ENCODE measurements at places on chromosomes 4 and X.
A peak's percentile ranks its signal among the peaks of the same experiment; 100 is the strongest.

- peak; percentile 10 for DNase-seq
Observed at GRCh38 chr4:155900381-155900780, 3.1 kb upstream of the TDO2 start.

DNA sequence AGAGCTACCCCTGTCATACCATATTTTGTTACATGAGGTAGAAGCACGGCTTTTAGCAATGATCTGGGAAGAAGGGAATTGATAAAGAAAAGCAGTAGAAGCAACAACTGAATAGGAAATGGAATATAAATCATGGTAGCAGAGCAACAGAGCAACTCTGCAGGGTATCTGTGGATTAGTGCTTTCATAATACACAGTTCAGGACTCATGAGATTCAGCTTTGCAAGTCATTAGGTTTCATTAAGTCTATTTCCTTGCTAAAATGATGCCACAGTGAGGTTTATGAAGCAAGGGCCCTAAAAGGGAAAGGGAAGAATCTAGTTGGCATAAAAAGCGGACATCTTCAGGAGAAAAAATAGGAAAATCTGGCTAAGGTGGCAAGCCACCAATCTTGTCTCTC, 45.6 kb upstream of the GRPR start:
- no peak for DNase-seq

GRCh38 chr4:73028621-73029020, 40.9 kb downstream of the COX18 start:
- DNase-seq, result no peak

DNA sequence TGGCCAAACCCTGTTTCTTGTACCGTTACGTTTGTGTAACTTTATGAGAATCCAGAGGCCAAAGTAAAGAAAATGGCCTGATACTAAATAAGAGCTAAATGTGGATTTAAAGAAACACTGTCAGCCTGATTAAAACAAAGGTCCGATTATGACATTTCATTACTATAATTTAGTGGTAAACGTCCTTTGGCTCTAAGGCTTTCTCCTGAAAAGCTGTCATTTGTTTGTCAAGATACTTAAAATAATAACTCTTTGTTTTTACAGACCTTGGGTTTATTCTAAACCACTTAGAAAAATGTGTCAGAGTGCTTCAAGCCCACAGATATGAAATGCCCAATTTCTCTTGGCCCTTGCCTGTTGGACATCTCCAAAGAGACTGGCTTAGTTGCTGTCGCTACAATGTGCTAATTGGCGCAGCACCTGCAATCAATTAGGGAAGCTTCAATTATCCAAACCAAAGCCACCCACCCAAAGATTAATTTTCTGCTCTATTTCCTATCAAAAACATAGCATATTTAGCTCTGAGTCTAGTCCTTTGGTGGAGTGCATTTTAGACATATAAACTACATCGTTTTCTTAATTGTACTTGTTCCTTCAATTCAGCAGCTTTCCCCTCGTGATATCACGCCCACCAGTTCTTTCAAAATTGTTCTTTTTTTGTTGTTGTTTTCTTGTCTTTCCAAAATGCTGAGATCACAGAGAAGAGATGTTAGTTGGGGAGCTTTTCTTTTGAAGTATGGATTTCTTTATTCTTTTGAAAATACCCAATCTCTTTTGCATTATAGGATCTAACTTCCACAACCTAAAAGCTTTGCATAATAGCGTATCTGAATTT, 13.6 kb downstream of the SMIM20 start:
- no peak for DNase-seq

DNA sequence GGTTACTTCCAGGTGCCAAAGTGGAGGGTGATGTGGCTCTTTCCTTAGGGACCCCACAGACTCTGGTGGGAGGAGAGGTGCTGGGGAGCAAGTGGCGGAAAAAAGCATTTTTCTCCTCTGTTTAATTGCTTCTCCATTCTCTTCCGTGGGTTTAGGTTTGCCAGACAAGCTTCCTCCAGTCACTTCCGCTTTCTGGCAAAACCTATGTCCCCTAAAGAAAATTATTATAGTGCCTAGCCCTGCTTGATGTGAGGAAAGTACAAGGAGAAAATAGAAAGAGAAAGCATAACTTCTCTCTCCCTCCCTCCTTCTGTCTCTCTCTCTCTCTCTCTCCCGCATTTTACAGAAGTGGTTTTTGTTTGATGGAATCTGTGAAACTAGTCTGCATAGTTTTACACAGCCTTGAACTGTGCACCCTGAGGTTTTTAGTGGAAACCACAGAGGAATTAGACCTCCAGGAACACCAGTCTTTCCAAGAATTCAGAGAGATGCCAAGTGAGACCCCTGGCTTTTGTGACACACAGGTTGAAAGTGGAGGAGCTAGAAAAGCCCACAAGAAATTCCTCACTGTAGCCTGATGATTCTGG, 231.1 kb upstream of the ANXA3 start:
- no peak for DNase-seq

DNA sequence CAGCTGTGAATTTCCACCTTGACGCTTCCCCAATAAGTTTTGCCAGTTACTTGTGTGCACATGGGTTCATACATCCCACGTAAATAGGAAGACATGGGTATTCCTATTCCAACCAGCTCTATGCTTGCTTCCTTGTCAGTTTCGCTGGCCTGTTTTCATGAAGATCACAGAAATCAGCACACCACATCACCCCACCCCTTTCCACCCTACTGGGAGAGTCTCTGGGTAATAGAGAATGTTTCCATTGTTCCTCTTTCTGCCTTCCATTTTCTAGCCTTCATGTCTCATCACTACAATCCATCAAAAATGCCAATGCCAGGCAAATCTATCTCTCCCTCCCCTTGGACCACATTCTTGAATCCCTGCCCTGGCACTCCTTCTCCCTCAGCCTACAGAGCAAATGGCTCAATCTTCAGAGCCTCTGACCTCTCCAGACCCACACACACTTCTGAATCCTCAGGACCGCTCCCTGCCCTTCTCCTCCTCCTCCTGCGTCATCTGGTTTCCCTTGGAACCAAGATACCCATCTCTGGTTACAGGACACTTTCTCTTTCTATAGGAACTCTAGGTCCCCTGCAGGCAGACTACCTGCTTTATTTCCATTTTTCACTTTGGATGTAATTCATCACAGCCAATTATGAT, 323.3 kb downstream of the DHX15 start:
- no peak for DNase-seq

DNA sequence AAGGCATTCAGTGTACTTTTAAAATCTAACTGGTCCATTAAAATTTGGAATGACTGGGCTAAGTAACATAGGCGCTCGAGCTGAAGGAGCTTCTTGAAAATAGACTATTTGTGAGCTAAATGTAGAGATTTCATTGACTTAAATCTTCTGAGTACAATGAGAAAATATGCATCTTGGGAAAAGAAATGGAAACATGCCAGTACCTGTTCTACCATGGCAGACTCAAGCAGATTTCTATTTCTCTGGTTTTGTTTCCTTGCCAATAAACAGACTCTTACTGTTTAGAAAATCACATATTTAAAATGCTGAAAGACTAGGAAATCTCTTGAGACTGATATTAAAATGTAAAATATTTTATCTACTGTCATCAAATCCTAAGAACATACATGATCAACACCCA, 678.1 kb downstream of the FAT4 start:
- DNase-seq, result no peak

DNA sequence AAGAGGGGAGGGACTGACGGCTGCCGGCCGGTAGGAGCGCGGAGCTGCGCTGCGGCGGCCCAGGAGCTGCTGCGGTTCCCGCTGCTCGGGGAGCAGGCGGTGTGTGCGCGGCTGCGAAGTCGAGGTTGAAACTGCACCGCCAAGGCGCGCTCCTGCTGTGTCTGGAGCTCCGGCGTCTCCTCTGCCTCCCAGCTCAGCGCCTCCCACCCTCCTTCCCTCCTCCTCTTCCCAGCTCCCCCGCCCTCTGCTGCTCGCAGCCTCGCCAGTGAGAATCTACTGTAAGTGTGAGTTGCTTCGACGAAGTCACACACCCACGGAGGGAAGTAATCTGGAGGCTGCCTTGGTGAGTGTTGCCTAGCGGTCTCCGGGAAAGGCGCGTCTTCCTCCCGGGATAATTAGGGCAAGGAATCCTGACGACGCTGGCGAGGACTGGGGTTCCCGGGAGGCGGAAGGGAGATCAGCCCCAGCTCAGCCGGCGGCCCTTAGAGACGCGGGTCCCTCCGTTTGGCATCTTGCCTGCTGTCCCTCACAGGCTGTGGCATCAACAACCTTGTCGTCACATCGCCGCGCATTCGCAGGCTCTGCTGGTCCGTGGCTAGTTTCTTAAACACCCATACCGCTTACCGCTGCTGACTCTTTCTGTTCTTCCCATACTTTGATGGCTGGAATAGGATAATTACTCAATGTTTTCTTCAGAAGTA, at the start of gene EPHA5:
Gene EPHA5, minus strand, starts transcription at position 159 of the 701 bp plus-strand sequence. CDS start 747 bp downstream, outside the sequence.
- DNase-seq, result peak; percentile 62

DNA sequence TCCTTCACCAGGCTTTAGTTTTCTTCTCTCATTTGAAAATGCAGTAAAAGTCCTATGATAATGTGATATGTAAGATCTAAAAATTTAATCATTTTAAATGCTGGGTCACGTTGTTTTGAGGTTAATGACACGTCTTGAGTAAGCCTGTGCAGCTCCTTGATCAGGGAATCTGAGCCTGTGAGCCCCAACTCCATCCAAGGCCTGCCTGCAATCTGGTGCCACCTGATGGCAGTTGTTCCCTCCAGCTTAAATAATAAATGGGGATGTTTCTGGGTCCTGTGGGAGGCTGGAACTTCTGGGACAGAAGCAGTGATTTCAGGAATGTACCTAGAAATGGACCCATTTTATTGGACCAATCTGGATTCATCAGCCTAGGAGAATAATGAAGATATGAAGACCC, 455.4 kb upstream of the ADGRL3 start:
- DNase-seq, result no peak

DNA sequence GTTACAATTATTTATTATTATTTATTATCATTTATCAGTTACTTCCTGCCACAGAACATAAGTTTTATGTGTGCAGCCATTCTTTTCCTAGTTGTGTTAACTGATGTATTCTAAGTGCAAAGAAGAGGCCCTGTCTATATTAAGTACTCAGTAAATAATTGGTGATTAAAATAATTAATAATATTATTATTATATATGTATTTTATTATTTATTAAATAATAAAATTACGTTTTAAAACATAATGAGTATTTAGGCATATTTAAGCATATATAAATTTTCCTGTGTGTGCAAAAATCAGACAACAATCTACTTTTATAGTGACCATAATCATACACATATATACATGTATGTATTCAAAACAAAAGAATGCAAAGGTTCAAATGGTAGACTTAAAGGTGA, 1871.6 kb upstream of the IGFBP7 start:
- DNase-seq, result no peak

GRCh38 chrX:38293741-38294140, 33.6 kb downstream of the RPGR start:
- no peak for DNase-seq

GRCh38 chr4:176742211-176742610, 50.5 kb downstream of the VEGFC start:
- no peak for DNase-seq

GRCh38 chrX:71225009-71225408, 2.0 kb downstream of the GJB1 start:
- DNase-seq, result no peak

DNA sequence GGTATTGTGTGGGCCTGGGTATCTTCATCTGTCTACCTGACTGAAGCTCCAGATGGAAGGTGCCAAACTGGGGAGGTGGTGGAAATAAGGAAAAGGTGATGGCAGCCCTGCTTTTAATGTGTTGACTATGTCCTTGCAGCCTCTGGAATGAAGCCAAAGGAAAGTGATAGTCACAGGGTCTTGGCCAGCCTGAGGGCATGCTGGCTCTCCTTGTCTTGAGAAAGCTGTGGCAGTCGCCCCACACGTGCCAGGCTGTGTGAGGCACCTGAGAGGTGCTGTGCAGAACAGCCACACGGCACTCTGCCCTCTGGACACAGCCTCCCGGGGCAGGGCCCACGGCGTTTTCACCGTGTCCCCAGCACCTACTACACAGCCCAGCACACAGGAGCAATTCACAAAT, 77.6 kb downstream of the NAT8L start:
- DNase-seq, result no peak

- DNase-seq, result no peak
Observed at GRCh38 chrX:147917700-147918695, 6.3 kb downstream of the FMR1 start.

DNA sequence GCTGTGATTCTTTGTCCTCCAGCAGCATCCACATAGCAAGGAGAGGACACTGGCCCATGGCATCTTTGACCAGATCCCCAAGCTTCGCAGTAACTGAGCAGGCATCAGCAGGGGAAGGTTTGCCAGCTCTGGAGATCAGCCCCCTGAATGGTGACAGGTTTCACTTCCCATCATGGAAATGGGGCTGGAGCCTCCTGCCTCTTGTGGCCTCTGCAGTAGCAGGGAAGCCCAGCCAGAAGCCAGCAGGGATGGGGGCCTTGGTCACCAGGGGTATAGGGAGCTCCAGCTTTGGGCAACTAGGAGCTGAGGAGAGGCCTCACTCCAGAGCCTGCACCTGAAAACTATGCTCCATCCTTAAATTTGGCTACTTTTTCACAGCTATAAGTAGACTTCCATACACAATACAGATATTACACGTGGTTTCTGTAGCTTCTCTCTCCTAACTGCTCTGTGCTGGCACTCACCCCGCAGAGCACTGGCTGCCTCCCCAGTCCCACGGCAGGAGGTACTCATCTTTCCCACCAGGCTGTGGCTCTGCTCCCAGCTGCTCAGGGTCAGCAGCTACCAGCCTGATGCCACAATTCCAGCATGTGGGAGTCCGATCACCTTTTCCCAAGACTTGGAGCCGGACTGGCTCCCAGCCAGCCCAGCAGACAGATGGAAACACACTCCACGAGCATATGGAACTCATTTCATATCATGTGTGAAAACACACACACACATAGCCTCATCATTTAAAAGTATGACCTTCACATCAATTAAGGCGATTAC, 2.8 kb downstream of the TMEM271 start:
- no peak for DNase-seq

All from right renal pelvis (tissue), 4 donors.